Cortex of kidney (tissue), 1 donor: ENCODE measurements at places on chromosomes 12 and 14.

GRCh38 chr14:52801014-52801712 is 9.8 kb upstream of the GNPNAT1 start:
- no peak for DNase-seq

GRCh38 chr12:48767047-48767446 is 21.8 kb downstream of the ADCY6 start:
- DNase-seq = no peak

DNA sequence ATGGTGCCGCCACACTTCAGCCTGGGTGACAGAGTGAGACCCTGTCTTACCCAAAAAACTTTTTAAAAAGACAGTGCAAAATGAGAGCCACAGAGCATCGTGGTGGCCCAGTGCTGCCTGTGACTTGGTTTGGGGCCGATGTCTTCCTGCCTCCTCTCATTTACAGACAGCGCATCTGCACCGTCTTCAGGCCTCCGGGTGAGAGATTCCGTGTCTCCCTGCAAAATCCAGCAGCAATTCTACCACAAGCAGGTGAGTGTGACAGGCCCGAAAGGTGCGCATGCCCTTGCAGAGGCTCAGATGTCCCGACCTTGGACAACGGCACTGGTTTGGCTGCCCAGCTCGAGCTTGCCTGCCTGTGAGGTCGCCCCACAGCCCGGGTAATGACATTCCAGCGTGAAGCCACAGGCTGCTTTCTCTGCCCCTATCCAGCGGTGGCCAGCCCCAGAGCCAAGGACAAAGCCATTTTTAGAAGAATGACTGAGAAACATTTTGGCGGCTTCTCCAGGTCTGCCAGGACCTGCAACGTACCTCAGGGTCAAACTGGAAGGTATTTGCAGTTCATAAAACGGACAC is 70.3 kb upstream of the RFLNA start:
- no peak for DNase-seq

GRCh38 chr12:42631513-42631912 is 42.0 kb upstream of the PRICKLE1 start:
- no peak for DNase-seq

DNA sequence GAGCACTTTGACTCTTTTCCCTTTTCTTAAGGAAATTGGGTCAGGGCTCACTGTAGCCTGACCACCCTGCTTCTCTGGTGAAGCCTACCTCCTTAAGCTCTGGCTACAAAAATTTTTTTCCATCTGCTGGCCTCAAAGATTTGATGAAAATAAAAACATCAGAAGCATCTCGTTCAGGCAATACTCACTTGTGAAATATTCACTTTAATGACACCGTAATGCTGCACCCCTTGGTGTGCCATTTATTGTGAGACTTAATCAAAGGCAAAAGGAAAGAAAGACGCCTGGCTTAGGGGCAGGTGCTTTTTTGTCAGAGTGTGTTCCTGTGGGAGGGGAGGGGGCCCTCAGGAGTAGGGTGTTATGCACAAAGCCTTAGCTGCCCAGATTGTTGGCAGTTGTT is 155.0 kb upstream of the TMPO start:
- no peak for DNase-seq

DNA sequence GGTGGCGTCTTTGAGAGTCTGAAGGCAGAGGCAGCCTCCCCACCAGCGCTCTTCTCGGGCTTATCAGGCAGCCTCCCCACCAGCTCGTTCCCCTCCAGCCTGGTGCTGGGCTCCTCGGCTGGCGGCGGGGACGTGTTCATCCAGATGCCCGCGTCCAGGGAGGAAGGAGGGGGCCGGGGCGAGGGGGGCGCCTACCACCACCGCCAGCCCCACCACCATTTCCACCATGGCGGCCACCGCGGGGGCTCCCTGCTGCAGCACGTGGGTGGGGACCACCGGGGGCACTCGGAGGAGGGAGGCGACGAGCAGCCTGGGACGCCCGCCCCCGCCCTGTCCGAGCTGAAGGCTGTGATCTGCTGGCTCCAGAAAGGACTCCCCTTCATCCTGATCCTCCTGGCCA is 11.8 kb downstream of the RNFT2 start:
- no peak for DNase-seq

GRCh38 chr12:54997929-54998522 is 13.5 kb upstream of the TESPA1 start:
- no peak for DNase-seq

- no peak for DNase-seq
Measured at GRCh38 chr14:53278602-53279506, 125.7 kb upstream of the DDHD1 start.

DNA sequence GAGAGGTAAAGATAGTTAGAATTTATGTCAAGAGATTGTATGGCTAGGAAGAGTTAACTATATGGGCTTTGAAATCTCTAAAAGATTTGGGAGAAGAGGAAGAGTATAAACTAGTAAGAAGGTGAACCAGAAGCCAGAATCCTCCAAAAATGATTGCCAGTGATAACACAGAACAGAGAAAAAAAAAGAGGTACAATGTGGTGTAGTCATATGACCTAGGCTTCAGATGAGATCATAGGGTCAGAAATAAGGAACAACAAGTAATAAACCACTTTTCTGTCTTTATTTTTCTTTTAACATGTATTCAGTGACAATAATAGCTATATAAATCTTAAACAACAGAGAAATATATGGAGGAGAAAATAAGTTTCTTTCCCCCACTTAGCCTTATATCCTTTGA is 2.0 kb upstream of the NECAP1 start:
- DNase-seq = no peak

DNA sequence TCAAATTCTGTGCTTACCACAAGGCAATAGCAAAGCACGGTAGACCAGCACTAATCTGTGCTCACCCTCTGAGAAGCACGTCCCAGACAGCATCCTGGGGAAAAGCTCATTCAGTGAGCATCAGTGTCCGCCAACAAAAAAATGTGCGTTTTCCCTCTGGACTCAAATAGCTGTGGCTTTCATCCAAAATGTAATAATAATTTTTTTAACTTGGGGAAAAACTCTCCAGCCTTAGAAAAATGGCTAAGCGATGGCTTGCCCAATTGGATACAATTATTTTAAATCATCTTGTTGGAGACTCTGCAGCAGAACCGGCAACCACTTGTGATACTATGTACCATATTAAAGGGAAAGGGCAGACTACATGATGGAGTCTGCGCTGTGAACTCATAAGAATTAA is 1.1 kb upstream of the KRT77 start:
- DNase-seq = no peak

GRCh38 chr12:72677846-72678245 is 405.7 kb downstream of the TRHDE start:
- DNase-seq = no peak

DNA sequence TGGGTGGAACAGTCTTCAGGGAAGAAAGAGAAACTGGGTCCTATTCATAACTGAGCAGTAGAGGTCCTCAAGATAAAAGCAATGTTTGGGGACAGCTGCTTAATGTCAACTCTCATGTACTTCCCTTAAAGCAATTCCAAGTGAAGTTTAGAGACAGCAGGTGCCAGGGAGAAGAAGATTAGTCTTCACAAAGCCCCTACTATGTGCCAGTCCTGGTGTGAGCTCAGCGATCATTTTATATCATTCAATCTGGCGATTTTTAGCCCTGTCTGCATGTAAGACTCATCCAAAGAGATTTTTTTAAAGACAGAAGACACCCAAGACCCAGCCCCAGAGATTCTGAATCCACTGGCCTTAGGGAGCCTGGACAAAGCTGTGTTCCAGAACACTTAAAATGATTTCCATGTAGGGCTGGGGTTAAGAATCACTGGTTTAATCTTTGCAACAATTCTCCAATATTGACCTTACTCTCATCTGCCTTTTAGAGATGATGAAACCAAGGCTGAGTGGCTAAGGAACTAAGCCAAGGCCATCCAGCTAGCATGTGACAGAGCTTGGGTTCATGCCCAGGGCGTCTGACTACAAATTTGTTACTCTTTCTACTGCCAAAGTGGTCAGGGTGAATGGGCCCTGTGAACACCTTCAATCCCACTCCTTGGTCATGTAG is 404.5 kb upstream of the TBX3 start:
- DNase-seq = no peak

DNA sequence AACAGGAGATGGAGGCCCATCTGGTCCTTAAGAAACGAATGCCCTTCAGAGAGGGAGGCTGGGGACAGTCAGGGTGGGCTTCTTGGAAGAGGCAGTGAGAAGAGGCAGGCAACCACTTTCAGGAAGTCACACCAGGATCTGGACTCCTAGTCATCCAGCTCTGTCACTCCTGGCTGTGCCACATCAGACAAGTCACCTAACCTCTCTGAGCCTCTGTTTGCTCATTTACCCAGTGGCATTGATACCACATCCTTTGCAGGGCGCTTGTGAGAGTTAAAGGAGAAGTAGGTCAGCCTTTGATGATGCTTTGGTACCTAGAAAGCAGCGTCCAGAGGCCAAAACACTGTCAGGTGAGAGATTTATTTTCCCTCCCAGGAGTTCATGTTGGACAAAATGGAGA is 11.1 kb downstream of the CCDC197 start:
- no peak for DNase-seq

- no peak for DNase-seq
Measured at GRCh38 chr12:51371295-51371953, 19.8 kb downstream of the GALNT6 start.

GRCh38 chr12:65335981-65336380 is 57.5 kb downstream of the MSRB3 start:
- DNase-seq = no peak

- no peak for DNase-seq
Measured at GRCh38 chr14:23569443-23570151, 2.0 kb upstream of the AP1G2 start.

GRCh38 chr12:15496738-15497137 is 174.4 kb downstream of the PTPRO start:
- DNase-seq = no peak

DNA sequence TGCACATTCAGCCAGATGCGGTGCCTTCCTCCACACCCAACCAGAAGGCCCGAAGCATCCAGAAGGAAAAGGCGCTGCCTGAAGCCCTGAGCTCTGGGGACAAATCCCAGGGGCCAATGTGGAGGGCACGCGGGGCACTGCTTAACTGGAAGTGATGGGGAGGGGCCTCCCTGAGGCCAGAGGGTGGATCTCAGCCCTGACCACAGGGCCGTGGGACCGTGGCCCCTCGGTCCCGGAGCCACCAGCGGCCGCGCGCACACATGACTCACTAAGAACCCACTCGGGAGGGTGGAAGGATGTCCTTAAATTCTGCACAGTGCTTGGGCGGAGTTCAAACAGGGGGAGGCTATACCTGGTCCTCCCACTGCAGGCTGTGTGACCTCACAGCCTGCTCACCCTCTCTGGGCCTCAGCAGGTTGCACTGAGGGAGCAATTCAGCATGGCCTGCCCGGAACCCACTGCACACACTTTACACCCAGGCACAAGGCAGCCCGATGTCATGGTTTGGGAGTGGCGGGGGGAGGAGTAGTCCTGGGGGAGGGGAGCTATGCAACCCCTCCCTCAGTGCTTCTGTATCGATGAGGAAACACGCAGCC is 89.5 kb downstream of the RFLNA start:
- no peak for DNase-seq

DNA sequence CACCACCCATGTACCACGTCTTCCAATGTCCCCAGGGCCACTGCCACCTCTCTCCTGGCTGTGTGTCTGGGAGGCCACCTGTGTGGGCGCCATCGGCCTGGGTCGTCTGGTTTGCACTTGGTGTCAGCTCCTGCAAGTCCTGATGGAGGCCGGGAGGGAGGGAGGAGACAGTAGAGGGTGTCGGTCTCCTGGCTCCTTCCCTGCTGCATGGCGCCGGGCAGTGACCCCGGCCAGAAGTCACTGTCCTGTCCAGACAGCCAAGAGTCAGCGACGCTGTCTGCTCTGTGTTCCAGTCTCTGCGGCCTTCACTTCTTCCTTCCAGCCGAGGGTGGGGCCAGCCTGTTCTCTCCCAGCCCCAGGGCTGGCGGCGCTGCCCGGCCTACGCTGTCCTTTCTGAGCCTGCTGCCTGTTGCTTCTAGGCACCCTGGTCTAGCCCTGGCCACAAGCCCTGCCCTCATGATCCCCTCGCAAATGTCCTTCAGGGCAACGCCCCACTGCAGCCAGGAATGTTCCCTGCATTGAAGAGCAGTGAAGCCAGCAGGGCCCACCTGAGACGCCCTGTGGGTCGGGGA is 13.0 kb upstream of the LBHD2 start:
- no peak for DNase-seq

GRCh38 chr12:6847676-6848075 is 3.4 kb downstream of the CDCA3 start:
- no peak for DNase-seq

DNA sequence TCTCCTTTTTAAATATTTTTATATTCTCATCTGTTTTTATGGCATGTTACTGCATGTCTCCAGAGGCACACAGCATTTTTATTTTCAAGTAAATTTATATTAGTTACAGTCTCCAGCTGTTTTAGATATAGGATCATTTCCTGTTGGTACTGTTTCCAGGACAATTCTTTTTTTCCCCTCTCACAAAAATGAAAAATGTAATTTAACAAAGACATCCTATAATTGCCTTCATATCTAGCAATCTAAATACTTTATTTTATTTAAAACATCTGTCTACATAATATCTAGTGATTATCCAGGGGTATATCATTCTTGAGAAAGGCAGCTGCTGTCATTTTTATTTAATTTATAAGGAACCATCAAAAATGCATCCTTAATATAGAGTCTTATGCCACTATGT is 272.4 kb upstream of the NPAS3 start:
- DNase-seq = no peak

- no peak for DNase-seq
Measured at GRCh38 chr12:51389302-51389999, 1.8 kb downstream of the GALNT6 start.

GRCh38 chr12:55060470-55060869 is 40.7 kb downstream of the NEUROD4 start:
- DNase-seq = no peak

GRCh38 chr14:91830777-91831176 is 36.6 kb downstream of the TC2N start:
- no peak for DNase-seq

- DNase-seq = no peak
Measured at GRCh38 chr14:74988131-74988530, 14.6 kb upstream of the EIF2B2 start.

GRCh38 chr12:125890366-125890905 is 825.2 kb downstream of the AACS start:
- DNase-seq = no peak

DNA sequence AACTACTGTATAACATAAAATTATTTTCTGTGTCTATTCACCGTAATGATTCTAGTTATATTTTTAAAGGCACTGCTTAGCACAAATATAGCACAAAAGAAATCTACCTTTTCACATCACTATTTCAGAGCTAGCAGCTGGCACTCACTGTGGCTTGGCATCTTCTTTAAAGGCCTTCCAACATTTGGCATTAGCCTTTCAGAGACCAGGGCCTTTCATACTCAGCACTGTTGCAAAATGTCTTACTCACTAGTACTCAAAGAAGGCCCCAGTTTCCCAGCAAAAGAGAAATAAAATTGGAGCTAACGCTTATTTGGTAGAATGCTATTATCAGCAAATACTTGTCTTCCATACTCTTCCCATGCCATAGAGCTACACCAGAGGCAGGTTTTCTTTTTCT is 238.4 kb downstream of the MED13L start:
- DNase-seq = no peak

- no peak for DNase-seq
Measured at GRCh38 chr14:76133103-76133502, 18.6 kb upstream of the GPATCH2L start.
